Caco-2 (cell line): ENCODE measurements at places on chromosomes 2 and 18. TPM values are rescaled to one million over a fixed set of nuclear protein-coding genes. Genes with fewer than 3 reads are reported as not detected.

Gene RAX
- total RNA-seq = not detected in 2 replicates

Gene FKBP1B
- total RNA-seq = 3.2 and 3.7 TPM in 2 replicates

Gene STK39
- total RNA-seq = 2.9 and 5.1 TPM in 2 replicates

Gene ABCB11
- total RNA-seq = not detected in 2 replicates

Gene SERPINB12
- not detected in 2 replicates for total RNA-seq

Gene DYNAP
- total RNA-seq = not detected in 2 replicates

Gene GKN2
- total RNA-seq = not detected in 2 replicates

Gene ACADL
- total RNA-seq = not detected in 2 replicates

DNA sequence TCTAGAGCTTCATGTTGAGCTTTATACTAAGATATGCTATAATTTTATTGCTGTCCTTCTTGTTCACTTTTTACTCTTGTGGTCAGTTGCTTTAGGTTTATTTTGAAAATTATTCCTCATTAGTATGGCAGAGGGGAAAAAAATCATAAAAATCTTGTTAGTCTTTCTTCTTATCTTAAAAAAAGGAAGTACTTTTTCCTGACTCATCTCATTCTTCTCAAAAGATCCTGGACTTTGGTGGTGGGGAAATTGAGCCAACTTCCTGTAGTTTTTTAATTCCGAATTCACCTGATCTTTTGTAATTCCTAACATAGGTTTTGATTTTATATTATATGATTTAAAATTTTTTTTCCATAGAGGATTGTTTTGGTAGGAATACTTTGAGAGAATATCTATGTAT is 3.8 kb downstream of the SLC4A1AP start:
- peaks cover 2% of the 10 kb centered on the region; the same call in 1 of the 2 replicates for H3K4me1 ChIP-seq
- no peak overlapping the region for H3K27ac ChIP-seq
- no peaks in the 10 kb centered on the region for H3K27me3 ChIP-seq
- DNase-seq = no peak

DNA sequence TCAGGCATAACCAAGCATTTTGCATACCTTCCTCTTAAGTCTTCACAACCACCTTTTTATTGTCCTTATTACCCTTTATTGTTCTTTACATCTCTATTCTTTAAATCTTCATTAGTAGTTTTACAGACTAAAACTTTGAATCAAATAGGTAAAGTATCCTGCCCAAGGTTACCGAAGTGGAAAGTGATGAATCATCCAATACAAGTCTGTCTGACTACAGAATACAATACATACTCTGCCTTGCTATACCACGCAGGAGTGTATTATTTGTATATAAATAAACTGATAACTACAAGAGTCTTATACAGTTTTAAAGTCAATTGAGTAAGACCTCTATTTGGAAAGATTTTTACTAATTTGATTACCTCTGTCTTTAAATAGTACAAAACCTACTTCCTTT is 196.0 kb downstream of the ZEB2 start:
- H3K27me3 ChIP-seq = no peaks in the 10 kb centered on the region
- H3K36me3 ChIP-seq = no peaks in the 10 kb centered on the region
- H3K4me3 ChIP-seq = no peak overlapping the region
- H3K4me1 ChIP-seq = no peaks in the 10 kb centered on the region; the same call in 1 of the 2 replicates
- DNase-seq = no peak

DNA sequence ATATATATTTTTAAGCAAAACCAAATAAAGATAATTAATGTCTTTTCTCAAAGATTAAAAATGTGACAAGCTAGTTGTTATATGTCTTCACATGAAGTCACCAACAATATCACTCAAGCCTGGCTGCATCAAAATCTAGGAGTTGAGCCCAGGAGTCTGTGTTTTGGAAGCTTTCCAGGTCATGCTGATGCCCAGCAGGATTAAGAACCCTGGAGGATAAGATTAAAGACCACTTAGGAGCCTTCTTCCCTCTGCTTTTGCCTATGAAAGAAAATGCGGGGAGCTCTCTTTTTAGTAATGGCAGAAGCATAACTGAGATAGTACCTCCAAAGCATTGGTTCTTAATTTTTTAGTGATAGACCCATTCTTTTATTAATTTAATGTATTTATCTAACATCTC is 157.4 kb downstream of the ASXL3 start:
- H3K27ac ChIP-seq = no peak overlapping the region
- no peaks in the 10 kb centered on the region for H3K27me3 ChIP-seq
- no peak for DNase-seq
- no peak overlapping the region for H3K4me3 ChIP-seq
- no peaks in the 10 kb centered on the region for H3K4me1 ChIP-seq

DNA sequence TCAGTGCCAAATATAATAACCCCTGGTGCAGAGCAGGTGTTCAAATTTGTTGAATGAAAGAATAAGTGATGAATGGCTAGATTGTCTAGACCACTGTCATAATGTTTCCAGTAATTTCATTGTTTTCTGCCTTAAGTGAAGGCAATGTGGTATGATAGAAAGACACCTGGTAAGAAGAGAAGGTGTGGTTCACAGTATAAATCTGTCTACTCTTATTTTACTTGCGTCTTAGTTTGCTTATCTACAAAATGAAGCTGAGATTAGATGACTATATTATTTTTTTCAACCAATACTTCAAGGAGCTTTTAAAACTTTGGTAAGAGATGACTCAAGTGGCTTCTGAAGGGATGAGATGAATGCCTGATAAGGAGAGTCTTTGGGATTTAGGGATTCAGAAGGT is 788.4 kb downstream of the EPHA4 start:
- no peaks in the 10 kb centered on the region for H3K27me3 ChIP-seq
- no peak overlapping the region for H3K4me3 ChIP-seq

- no peaks in the 10 kb centered on the region for H3K36me3 ChIP-seq
- no peak for DNase-seq
- no peak overlapping the region for H3K4me3 ChIP-seq
- no peak overlapping the region for H3K27ac ChIP-seq
These were observed 95.0 kb downstream of the SPP2 start for GRCh38 chr2:234145511-234145910.

GRCh38 chr18:9552616-9553015 is 61.7 kb downstream of the PPP4R1 start:
- peaks cover 5% of the 10 kb centered on the region; the same call in 1 of the 2 replicates for H3K36me3 ChIP-seq
- no peak overlapping the region for H3K27ac ChIP-seq
- no peak overlapping the region for H3K4me3 ChIP-seq
- no peaks in the 10 kb centered on the region for H3K27me3 ChIP-seq

DNA sequence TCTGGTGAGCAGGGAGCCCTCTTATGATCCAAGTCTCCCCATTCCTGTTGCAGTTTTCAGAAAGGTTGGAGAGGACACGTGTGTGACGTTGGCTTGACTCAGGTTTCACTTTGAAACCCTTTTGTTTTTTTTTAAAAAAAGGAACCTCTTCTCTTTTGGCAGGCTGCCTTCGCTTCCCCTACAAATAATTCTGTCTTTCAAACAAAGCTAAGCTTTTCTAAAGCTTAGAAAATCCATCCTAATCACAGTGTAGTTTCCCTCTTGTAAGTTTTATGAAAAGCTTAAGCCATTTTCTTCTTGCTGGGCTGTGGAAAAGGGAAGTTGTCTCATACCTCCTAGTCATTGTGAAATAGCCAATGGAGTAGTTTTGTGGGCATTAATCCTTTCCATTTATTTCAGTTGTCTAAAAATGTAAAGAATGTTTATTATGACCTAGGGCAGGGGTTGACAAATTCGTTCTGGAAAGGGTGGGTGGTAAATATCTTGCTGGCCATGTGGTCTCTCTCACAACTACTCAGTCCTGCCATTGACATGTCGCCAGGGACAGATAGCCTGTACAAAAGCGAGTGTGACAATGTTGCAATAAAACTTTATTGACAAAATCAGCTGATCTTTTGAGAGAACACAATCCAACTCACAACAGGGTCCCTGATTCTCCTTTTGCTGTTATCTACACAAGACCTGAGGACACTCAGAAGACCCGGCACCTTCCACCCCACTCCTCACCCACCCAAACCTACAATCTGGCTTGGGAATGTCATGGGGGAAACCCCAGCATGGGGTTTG is 878.8 kb downstream of the RNF144A start:
- no peaks in the 10 kb centered on the region for H3K4me1 ChIP-seq
- no peaks in the 10 kb centered on the region for H3K36me3 ChIP-seq
- no peak overlapping the region for H3K4me3 ChIP-seq
- H3K27ac ChIP-seq = no peak overlapping the region

DNA sequence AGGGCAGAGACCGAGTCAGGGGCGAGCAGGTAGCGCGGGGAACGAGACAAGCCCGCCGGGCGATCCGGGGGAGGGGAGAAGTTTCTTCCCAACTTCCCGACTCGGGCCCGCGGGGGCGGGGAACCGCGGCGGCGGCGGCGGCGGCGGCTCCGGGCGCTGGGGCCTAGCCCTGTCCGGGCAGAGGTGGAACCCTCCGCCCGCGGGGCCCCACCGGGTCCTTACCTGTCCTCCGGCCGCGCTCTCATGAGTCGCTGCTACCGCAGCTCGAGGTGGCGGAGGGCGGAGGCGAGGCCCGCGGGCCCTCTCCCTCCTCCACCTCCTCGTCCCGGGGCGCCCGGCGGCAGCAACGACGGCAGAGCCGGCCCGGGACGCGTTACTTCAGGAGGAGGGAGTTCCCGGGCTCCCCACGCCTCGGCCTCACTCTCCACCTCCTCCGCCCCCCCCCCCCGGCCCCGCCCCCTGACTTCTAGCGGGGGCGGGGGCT is at the start of gene YES1:
Gene YES1 (minus strand): TSS at position 351 of the 484 bp plus-strand sequence. CDS start 55,415 bp downstream, outside the sequence.
- no peaks in the 10 kb centered on the region for H3K36me3 ChIP-seq
- peak; percentile 61 for DNase-seq
- H3K27ac ChIP-seq = peak within 1 kb of the TSS; percentile 94
- H3K4me3 ChIP-seq = peak within 1 kb of the TSS; percentile 79
- H3K27me3 ChIP-seq = no peaks in the 10 kb centered on the region
- 0 out of 2 replicates have a peak, but pooled peaks cover 4% of the 10 kb centered on the region for H3K4me1 ChIP-seq

DNA sequence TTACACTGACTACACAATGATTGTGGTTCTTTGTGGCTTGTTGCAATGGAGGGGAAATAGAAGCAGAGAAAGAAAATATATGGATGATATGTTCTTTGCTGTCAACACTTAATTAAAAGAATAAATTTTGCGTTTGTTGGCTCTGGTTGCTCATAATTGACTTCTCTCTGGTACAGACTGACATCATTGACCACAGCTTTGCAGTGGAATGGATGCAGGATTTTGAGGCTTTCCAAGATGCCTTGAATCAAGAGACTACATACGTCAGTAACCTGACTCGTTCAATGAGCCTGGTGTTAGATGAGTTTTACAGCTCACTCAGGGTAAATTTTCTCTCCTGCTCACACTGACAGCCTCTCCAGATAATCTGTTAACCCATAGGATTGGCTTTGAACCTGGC is 9.9 kb downstream of the GPN1 start:
- H3K27me3 ChIP-seq = no peaks in the 10 kb centered on the region
- H3K27ac ChIP-seq = no peak overlapping the region
- H3K4me3 ChIP-seq = no peak overlapping the region
- peaks cover 4% of the 10 kb centered on the region; the same call in 1 of the 2 replicates for H3K36me3 ChIP-seq
- DNase-seq = no peak
- H3K4me1 ChIP-seq = peaks cover 12% of the 10 kb centered on the region

DNA sequence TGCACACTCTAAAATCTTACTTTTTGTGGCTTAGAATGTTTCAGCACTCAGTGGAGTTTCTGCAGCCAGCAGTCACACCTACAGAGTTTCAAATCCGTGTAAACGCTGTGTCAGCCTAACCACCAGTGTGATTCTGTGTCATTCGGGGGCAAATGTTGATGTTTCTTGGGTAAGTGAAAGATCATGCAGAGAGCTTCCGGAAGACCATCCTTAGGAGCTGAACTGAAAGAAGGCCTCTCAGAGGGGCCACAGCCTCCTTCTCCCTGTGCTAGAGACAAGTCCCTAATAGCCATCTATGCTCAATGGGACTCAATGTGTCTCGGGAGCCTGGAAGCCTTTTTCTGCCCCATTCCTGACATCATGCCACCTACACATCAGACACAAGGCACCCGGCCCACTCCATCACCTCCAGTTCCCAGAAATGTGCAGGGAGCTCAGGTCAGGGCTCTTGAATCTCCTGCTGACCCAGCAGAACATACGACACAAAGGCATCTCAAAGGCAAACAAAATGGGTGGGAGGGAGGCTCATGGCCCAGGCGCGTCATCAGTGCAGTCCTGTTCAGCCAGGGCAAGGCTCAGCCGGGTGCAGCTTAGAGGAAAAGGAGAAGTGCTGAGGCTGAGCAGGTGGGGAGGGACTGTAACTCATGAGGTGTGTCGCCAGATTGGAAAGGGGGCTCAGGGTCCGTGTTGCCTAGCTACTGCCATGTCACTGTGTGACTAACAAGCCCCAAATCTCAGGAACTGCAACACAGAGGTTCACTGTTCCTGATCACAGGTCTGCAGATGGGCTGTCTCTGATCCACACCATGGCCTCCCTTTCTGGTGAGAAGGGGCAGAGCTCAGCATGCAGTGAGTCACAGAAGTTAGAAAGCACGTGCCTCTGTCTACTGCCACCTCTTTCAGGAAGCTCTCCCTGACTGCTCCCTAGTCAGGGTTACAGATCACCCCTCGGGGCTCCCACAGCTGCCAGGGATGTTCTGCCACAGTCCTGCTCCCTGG is 82.0 kb downstream of the SMAD7 start:
- no peaks in the 10 kb centered on the region for H3K36me3 ChIP-seq
- H3K27me3 ChIP-seq = no peaks in the 10 kb centered on the region
- H3K4me1 ChIP-seq = 0 out of 2 replicates have a peak, but pooled peaks cover 5% of the 10 kb centered on the region
- no peak overlapping the region for H3K4me3 ChIP-seq

- no peak overlapping the region for H3K4me3 ChIP-seq
- DNase-seq = no peak
- no peak overlapping the region for H3K27ac ChIP-seq
- H3K36me3 ChIP-seq = no peaks in the 10 kb centered on the region
These were observed 294.8 kb upstream of the DDX18 start for GRCh38 chr2:117519721-117520120.

DNA sequence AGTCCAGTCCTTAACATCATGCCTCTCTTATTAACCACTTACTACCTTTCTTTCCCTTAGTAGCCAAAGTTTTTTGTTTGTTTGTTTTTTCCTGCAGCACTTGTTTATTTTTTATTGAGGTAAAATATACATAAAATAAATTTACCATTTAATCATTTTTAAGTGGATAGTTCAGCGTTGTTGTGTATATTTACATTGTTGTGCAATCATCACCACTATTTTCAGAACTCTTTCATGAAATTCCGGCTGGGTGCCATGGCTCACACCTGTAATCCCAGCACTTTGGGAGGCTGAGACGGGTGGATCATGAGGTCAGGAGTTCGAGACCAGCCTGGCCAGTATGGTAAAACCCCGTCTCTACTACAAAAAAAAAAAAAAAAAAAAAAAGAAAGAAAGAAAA is 38.1 kb upstream of the LHCGR start:
- H3K4me3 ChIP-seq = no peak overlapping the region
- DNase-seq = no peak
- no peaks in the 10 kb centered on the region for H3K36me3 ChIP-seq
- H3K27me3 ChIP-seq = no peaks in the 10 kb centered on the region

DNA sequence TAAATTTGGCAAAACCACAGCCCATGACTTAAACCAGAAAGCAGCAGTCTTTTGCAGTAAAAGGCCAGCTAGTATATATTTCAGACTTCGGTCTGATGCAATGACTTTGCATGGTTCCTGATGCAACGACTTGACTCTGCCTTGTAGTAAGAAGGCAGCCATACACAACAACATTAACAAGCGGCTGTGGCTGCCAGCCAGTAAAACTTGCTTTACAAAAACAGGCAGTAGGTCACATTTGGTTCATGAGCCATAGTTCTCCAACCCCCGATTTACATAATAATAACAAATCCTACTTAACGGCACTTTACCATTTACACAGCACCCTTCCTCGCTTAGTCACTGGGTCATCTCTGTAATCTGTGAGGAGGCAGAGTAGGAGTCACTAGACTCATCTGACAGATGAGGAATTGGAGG is 410.3 kb downstream of the LRATD1 start:
- no peak overlapping the region for H3K27ac ChIP-seq
- no peaks in the 10 kb centered on the region; the same call in 1 of the 2 replicates for H3K27me3 ChIP-seq
- no peaks in the 10 kb centered on the region for H3K4me1 ChIP-seq
- H3K36me3 ChIP-seq = no peaks in the 10 kb centered on the region
- DNase-seq = no peak
- H3K4me3 ChIP-seq = no peak overlapping the region

GRCh38 chr18:44857081-44857480 is 176.4 kb downstream of the SETBP1 start:
- H3K4me1 ChIP-seq = no peaks in the 10 kb centered on the region
- H3K4me3 ChIP-seq = no peak overlapping the region
- no peaks in the 10 kb centered on the region for H3K36me3 ChIP-seq
- no peak overlapping the region for H3K27ac ChIP-seq
